ENCODE measurements at places on chromosomes 3 and 15. TPM values are rescaled to one million over a fixed set of nuclear protein-coding genes. Genes with fewer than 3 reads are reported as not detected.

Gene AHSG
- 0.24 TPM for total RNA-seq

Gene TCAIM
- total RNA-seq: 24.9 TPM

Gene ZNF80
- total RNA-seq: not detected

Gene DUOX1
- 1.2 TPM for total RNA-seq

GRCh38 chr15:29062626-29063025, 176.9 kb downstream of the APBA2 start:
- DNase-seq: no peak

DNA sequence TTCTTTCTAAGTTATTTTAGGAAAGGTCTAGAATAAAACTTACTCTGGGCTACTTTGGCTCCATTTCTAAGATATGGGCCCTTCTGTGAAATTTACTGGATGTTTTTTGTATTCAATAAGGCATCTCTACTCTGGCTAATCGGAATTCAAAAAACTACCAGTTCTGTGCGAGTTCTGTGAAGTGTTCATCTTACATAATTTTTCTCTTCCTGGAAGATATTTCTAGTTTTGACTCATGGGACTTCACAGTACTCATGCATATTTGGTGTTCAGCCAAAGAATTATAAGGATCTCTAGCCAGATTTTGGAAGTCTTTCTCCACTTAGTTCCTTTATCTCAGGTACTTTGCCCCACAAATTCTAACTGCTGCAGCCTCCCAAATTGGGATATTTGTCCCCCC, 46.4 kb upstream of the MBNL1 start:
- no peak for DNase-seq

DNA sequence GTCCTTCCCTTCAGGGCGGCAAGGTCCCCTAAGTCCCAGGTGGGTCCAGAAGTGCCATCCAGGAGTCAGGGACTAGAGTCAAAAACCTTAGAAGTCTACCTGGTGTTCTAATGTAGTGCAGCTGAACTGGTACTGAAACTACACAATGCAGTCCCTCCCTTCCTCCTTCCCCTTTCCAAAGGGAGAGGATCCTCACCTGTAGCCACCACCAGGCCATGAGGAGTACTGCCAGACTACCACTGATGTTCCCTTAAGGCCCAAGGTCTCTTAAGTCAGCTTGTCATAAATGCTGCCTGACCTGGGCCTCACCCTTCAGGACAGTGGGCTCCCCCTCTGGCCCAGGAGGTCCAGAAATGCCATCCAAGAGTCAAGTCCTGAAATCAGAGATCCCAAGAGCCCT, 98.9 kb downstream of the ULK4 start:
- DNase-seq: peak; percentile 18

GRCh38 chr3:37941608-37942508, 48.7 kb upstream of the VILL start:
- DNase-seq: no peak

GRCh38 chr3:23537101-23537551, 268.6 kb upstream of the UBE2E1 start:
- DNase-seq: no peak

GRCh38 chr3:182740710-182741109, 52.6 kb upstream of the ATP11B start:
- peak; percentile 83 for DNase-seq

DNA sequence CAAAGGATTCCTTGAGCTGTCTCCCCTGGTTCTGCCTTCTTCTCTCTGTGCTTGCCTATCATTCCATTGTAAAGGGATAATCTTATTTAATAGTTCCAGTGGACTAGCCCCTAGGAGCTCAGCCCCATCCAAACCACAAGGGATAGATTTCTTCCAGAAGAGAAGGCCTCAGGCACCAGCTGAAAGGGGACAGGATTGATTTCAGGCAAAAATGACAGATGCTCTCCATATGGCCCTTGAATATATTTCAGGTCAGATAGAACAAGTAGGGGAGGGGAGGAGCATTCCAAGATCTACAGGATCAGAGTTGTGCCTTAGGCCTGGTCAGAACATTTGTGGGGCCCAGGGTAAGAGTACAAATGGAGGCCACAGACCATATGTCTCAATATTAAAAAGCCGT, 85.3 kb downstream of the RPLP1 start:
- DNase-seq: no peak

- DNase-seq: peak; percentile 50
These were observed 27.1 kb upstream of the TPRG1 start for GRCh38 chr3:189144645-189145044.

DNA sequence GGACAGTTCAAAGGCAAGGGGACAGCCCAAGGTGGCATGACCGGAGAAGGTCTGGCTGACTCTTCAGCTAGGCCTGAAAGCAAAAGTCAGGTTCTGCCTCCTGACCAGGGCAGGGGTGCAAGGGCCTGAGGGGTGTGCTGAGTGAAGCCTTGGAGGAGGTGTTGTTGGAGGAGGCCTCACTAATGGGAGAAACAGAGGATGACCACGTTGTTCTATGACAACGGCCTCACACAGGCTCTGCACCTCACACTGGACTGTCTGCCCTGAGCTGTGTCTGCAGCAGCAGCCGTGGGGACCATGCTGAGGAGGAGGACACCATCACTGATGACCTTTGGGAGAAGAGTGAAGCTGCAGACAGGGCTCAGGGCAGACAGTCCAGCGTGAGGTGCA, 116.9 kb upstream of the ABHD17C start:
- DNase-seq: no peak

- no peak for DNase-seq
These were observed 51.5 kb upstream of the NANOGP8 start for GRCh38 chr15:35136321-35137189.

- no peak for DNase-seq
These were observed 45.5 kb downstream of the CPNE4 start for GRCh38 chr3:131989318-131989717.

DNA sequence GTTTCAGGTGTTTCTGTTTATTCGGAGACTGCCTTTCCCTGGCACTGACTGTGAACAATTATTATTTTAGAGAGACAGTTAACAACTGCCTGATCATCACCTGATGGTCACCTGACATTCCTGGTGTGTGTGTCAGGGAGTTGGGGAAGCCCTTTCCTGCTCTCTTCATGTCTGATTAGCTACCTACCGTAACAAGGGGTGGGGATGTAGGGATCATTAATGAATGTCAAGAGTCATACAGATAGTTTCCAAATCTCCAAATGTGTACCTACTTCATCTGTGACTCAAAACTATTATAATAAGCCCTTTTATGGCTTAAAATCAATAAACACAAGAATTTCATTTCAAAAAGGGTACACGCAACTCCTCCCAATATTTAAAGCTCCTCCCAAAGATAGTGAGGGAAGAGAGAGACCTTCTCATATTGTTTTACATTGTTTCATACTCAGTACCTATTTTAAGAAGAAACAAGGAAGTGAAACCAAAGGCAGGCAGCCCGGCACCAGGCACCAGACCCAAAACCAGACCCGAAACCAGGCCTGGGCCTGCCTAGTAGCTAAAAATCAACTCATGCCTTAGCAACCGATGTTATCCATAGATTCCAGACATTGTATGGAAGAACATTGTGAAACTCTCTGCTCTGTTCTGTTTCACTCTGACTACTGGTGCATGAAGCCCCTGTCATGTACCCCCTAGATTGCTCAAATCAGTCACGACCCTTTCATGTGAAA, 844.9 kb upstream of the ALCAM start:
- peak; percentile 26 for DNase-seq

- DNase-seq: no peak
These were observed 27.0 kb upstream of the UBE3A start for GRCh38 chr15:25465835-25466234.

DNA sequence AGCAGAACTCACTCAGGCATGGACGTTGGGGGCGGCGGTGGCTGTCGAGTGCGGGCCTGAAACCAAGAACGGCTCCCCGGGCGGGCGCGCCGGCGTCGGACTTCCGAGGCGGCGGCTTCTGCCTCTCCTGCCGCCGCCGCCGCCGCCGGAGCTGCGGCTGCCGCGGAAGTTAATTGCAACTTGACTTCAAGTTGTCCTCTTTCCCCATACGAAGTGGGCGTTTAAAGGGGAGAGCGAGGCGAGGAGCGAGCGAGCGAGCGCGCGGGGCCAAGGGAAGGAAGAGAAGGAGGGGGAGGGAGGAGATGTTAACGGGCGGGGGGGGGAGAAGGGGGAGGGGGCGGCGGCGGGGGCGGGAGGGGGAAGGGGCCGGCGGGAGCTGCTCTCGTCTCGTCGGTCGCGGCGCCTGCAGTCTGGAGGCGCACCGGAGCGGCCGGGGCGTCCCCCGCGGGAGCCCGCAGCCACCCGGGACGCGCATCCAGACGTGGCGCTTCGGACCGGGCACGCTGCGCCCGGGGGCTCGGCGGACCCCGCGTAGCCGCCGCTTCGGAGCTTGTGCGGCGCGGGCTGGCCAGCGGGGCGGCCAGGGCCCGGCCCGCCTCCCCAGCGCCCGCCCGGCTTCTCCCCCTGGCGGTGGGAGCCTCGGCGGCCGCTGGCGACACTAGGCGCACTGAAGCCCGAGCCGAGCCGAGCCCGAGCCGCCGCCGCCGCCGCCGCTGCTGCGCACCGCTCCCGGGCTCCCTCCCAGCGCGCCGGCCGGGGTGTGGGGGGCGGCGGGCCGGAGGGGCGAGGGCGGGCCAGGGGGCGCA, 19.7 kb upstream of the SATB1 start:
- peak; percentile 83 for DNase-seq

Measured in Calu3 (cell line).